Activated CD8-positive, alpha-beta T cell treated with anti-CD3 and anti-CD28 coated beads, Interleukin-2, amount 10 ng/mL, durations not matched to agents 7 days and 5 days (primary cell): ENCODE measurements at places on chromosomes 11 and 22. TPM values are rescaled to one million over a fixed set of nuclear protein-coding genes. Genes with fewer than 3 reads are reported as not detected.

MB gene
- not detected for total RNA-seq

INPP5J gene
- total RNA-seq, result not detected

DNA sequence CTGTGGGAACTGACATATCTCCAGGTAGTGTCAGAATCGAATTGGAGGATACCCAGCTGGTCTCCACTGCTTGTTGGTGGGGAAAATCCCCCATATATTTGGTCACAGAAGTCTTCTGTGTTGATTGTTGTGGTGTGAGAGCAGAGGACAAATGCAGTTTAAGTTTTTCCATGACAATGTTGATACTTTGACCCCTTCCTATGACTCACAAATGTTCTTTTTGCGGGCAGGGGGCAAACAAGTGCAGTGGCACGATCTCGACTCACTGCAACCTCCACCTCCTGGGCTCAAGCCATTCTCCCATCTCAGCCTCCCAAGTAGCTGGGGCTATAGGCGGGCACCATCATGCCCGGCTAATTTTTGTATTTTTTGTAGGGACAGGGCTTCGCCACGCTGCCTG lies 7.4 kb upstream of the PATL1 start:
- DNase-seq, result no peak

LRRC32 gene
- 0.23 TPM for total RNA-seq

DNA sequence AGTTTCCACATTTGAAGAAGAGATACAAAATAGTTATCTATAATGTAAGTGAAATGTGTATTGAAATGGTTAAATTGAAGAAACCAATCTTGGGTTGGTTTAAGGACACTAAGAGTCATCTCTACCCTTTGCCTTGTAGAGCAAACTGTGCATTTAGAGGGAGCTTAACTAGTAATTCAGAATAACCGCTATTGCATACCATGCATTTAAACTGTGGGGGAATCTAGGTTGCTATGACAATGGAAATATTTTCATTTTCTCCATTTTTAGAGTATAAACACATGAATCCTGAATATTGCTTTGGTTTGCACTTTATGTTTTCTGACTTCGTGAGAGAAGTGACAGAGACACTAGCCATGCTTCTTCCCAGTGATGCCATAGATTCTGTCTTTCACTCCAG lies 39.7 kb downstream of the FAT3 start:
- DNase-seq, result no peak

RPL27A gene
- total RNA-seq, result 716 TPM
